ENCODE measurements at places on chromosomes 5 and 9.

DNA sequence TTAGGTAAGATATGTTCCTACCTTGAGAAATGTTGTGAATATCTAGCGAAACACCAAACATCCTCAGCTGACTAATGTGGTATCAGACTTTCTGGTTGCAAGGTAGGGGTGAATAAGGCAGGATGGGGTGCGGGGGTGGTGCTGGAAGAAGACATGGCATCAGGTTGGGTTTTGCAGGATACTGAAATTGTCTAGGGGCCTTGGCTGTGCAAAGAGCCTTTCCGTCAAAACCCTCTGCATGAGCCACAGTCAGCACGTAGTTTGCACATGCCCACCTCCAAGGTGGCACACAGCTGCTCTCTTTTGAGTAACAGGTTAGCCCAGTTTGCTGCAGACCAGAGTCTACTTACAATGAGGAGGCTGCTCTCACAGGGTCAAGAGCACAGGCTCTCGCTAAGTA, 42.0 kb downstream of the SFXN1 start:
- no peak for DNase-seq

DNA sequence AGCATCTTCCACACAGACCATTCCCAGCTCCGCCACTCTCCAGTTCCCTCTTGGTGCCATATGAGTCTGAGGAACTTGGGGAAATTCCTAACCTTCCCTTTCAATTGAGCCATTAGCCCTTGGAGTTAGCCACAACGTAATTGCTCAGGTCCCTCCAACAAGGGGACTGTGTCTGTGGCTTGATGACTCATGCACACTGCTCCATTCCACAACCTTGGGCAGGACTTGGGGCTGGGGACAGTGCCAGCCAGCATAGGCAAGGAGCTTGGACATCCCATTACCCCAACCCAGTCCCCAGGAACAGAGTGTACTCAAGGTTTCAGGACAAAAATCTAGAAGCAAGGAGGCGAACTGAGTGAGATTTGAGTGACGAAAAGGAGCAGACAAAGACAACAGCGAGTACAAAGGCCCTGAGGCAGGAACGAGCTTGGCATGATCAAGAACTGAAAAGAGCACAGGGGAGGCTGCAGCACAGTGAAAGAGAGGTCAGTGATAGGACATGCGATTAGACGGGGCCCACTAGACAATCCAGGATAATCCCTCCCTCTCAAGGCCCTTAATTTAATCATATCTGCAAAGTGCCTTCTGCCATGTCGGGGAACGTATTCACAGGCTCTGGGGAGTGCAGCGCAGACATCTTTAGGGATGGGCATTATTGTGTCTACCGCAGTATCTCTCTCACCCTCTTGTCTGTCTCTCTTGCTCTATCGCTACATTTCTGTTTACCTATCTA, 16.0 kb upstream of the JADE2 start:
- no peak for DNase-seq

- no peak for DNase-seq
These were observed 2267.7 kb upstream of the ACO1 start for GRCh38 chr9:30116673-30117217.

GRCh38 chr5:14424011-14424685, 157.4 kb upstream of the OTULINL start:
- no peak for DNase-seq

DNA sequence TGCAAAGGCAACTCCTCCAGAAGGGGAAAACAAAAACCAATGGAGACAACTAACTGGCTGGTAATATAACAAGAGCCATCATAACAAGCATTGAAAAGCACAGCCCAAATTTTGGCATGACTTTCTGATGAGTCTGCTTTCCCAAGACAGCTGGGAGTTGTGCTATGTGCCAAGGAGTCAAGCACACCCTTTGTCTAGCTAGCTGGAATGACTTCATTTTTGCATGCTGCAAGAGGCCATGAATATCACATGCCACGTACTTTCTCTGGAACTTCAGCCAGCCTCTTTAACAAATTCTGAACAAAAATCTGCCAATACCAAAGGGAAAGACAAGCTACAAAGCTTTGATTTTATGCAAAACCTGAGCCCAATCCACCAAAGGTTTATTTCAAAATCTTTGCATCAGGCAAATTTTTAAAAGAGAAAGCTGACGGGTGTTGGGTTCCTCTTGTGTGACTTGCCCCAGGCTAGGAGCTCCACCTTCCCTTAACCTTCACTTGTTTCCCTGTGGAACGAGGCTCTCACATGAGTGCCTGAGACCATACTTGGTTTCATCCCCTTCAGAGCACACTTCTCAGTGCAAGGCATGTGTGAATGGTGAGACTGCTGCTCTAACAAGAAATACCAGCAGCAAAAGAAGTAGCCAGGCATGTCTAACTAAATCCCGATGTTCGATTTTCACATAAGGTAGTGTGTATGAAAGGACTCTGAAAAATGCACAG, 47.3 kb downstream of the S1PR3 start:
- no peak for DNase-seq

- DNase-seq, result no peak
These were observed 211.6 kb downstream of the ATP10B start for GRCh38 chr5:160640406-160640805.

- no peak for DNase-seq
These were observed 48.1 kb upstream of the PCA3 start for GRCh38 chr9:76716085-76716672.

DNA sequence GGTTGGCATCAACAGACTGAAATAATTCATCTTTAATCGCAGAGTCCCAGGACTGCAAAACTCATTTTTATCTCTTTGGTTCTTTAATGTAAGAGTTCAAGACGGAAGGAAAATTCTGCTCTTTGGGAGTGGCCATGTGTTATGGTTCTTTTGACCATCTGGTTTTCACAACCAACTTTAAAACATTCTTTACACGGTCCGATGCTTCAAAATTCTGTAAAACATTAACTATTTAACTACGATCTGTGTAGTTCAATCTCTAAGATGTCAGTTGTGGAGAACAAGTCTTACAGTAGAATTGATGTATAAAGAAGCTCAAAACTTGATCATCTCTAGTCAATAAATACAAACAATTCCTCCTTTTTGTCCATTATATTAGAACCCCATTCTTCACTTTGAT, 83.0 kb downstream of the CMYA5 start:
- no peak for DNase-seq

DNA sequence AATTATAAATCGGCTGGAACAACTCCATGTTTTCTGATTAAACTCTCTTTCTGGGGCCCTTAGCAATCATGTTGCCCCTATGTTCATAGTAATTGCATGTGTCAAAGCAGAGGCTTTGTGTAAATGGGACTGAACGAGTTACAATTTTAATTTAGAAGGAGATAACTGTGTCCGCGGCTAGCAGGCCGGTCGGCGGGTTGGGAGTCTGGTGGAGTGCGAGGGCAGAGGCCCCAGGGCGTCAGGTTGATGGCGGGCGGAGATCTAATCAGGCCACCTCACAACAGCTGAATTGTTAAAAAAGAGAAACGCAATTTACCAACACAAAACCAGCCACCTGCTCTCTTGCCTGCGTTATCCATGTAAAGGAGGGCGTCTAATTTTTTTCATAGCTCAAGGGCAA, 134.9 kb upstream of the LPCAT1 start:
- no peak for DNase-seq

DNA sequence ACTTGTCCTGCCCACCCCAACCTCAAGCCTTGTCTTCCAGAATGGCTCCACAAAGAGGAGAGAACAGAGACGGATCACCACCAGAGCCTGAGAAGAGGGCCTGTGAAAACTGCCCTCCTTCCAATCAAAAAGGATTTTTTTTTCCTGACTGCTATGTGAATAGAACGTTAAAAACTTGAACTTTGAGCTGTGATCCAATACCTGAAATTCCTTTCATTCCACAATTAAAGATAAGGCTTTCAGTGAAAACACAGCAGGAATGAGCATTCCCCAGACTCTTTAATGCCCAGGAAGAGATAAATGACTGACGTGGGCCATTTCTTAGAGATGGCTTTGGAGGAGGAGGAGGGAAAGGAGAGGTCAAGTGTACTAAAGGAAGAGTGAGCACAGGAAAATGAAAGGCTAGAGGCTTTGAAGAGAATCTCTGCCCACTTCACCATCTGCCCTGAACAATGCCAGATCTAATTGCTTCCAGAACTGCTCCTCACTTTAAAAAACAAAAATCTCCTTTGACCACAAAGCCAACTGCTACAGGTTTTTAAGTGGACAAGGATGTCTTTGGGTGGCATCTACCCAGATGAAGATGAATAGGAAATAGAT, 177.9 kb upstream of the MAP3K1 start:
- DNase-seq, result no peak

GRCh38 chr9:3088219-3088618, 244.3 kb upstream of the PUM3 start:
- no peak for DNase-seq

- no peak for DNase-seq
These were observed 12.1 kb downstream of the TMEM245 start for GRCh38 chr9:109107402-109108240.

DNA sequence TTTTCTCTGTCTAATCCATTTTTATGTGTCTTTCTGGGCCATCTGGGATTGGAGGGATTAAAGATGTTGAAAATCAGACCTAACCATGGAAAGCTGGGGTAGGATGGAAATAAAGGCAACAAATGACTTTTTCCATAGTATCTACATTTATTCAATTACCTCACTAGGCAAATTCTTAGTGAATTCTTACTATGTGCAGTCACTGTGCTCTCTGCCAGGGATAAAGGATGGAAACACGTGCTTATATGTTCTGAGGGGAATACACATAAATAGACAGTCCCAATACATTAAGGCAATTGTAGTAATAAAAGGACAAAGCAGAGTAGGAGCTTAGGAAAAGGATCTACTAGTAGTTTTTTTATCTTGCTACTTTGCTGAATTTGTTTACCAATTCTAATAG, 214.2 kb downstream of the PRR16 start:
- DNase-seq, result no peak

DNA sequence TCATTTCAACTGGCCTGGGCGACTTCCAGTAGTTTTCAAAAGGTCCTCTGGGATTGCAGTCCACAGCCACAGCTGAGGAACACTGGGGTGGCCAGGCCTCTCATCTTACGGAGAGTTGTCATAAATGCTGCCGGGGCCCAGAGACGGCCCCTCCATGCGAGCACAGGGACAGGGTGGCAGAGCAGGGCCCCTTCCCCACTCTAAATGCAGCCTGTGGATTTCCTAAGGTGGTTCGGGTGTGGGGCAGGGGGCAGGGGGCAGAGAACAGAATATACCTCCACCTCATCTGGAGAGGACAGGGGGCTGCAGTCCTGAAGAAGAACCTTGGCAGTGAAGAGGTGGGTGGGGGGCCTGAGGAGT, 113.6 kb upstream of the TBC1D2 start:
- no peak for DNase-seq

DNA sequence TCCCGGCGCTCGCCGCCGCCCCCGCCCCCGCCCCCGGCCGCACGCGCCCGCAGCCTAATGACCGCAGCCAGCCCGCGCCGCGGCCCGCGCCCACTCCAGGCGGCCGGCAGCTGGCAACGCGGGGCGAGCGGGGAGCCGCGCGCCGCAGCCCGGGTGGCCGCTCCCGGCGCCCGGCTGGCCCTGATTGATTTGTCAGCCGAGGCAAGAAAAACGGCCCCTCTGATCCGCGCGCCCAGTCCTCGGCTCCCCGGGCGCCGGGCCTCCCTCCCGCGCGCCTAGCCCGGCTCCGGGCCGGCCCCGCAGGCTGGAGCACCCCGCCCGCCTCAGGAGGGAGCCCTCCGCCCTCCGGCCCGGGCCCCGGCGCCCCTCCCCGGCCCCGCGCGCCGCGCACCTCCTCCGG, 11.9 kb upstream of the LHX2 start:
- DNase-seq, result no peak

DNA sequence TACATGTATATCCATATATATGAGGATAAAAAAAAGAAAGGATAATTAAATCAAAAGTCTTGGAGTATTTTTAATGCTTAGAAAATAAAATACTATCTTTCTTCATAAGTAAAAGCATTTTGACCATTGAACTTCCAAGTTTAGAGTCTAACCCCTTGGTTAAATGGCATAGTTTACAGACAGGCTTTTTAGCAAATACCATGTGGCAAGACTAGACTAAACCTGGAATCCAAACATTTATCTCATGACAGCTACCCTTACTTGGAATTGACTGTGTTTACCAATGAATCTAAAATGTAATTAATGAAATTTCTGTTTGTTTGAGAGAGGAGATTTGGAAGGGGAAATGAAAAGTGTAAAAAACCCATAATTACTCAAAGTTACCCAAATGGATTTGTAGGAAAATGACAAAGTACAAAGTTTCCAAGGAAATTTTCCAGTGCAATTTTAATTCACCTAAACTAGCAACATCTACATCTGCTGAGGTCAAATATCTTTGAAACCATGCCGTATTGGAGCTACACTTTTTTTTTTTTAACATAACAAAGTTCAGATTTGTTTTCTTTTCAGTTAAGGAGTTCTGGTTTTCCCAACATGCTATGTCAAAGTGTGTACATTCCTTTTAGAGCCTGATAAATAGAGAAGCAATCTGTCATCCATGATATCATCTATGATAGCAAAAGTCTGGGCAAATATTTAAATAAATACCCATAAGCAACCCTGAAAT, 272.1 kb upstream of the DAB2 start:
- DNase-seq, result no peak

DNA sequence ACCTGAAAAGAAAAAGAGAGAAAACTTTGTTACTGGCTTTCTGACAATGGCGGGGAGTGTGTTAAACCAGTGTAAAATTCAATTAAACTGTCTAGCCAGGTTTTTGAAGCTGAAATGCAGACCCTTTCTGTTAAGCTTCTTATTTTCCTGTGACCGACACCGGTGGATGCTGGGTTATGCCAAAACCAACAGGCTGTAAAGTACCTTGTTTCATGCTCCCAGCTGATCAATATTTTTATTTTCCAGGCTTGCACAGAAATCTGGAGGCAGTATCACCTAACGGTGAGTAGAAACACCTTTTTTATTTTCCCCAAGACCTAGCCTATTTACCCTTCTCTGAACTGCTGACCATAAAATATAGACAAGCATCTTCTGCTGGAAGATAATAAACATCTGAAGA, 94.9 kb upstream of the GRHPR start:
- no peak for DNase-seq

- no peak for DNase-seq
These were observed 23.4 kb downstream of the SPAAR start for GRCh38 chr9:35932735-35933134.

DNA sequence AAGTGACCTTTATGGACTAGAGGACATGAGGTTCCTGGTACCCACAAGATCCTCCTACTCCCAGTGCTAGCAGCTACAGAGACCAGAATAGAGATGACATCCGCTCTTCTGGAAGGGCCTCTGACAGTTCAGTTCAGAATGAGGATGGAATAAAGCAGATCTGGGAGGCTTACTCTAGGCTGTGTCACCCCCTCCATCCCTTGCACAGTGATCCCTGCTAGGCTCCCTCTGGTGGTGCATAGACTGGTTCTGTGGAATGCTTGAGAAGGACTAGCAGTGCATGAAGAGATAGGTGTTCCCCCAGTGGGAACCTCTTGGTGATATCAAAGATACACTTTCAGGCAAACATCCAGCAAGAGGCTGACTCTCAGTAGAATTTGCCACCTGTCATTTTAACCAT, 83.0 kb downstream of the NPR3 start:
- no peak for DNase-seq

All from activated CD8-positive, alpha-beta memory T cell treated with anti-CD3 and anti-CD28 coated beads for 1 hour (primary cell).